Stimulated activated CD4-positive, alpha-beta T cell treated with anti-CD3 and anti-CD28 coated beads, Interleukin-15, amount 100 ng/mL, for 1 hour (primary cell): ENCODE measurements at places on chromosomes 6 and 20.

- no peak for DNase-seq
These were observed 12.8 kb downstream of the RNF114 start for GRCh38 chr20:49948809-49949507.

GRCh38 chr6:125984311-125984710 is 2.0 kb upstream of the TRMT11 start:
- DNase-seq = no peak

- no peak for DNase-seq
These were observed 84.9 kb downstream of the ASCC3 start for GRCh38 chr6:100796049-100796823.

DNA sequence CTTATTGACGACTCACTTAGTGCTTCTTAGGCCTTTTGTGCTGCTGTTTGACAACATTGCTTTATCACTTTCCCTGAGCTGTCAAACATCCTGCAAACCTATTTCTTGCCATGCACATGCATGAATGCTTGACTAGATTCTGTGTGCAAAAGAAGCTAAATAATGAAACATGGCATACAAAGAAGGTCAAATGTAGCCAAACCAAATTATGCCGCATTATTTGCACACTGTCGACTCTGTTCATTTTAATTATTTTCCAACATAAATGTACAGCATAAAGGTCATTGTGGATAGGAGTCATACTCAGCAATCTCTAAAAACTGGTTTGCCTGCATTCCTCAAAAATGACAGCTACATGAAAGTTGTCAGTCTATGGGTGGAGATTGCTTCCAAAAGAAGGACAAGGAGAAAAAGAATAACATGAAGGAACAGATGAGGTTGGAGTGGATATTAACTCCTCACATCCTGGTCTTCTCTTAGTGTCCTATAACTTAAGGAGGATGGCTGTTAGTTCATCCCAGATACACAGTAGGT is 123.1 kb upstream of the STXBP5 start:
- no peak for DNase-seq

- no peak for DNase-seq
These were observed 26.9 kb downstream of the JPH2 start for GRCh38 chr20:44160133-44160532.

GRCh38 chr6:81002126-81002525 is 750.4 kb downstream of the TENT5A start:
- DNase-seq = no peak

GRCh38 chr20:45953672-45954071 is 18.3 kb downstream of the ZNF335 start:
- no peak for DNase-seq
